CD4-positive, alpha-beta T cell (primary cell): ENCODE measurements at places on chromosomes 11 and 22. TPM values are rescaled to one million over a fixed set of nuclear protein-coding genes. Genes with fewer than 3 reads are reported as not detected.

TMPRSS5 gene
- 0.81 TPM for total RNA-seq

PATE2 gene
- not detected for total RNA-seq

USP2 gene
- 2.6 TPM for total RNA-seq

SPTBN2 gene
- not detected for total RNA-seq

JHY gene
- total RNA-seq, result 4.7 TPM

TPH1 gene
- 1.1 TPM for total RNA-seq

JAML gene
- 26.7 TPM for total RNA-seq

DNA sequence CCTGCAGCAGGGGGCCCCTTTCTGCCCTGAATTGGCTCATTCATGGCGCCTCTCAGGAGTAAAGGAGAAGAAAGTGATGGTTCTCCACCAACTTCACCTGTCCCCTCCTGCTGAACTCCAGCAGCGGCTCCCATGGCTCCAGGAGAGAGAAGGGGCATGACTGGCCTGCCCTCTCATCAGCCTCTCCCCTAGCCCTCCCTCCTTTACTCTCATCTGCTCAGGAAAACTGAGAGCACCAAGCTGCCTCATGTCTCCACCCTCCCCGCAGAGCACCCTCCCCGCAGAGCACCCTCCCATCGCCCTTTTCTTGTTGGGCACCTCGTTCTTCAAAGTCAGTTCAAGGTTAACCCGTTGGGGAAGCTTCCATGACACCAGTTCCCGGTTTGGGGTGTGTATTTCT is 82.1 kb upstream of the ATXN10 start:
- DNase-seq, result no peak
- no peak overlapping the region for H3K27ac ChIP-seq
- no peaks in the 10 kb centered on the region for H3K36me3 ChIP-seq
- H3K4me1 ChIP-seq, result no peaks in the 10 kb centered on the region
- H3K4me3 ChIP-seq, result no peak overlapping the region
- peaks cover 2% of the 10 kb centered on the region for H3K27me3 ChIP-seq

DNA sequence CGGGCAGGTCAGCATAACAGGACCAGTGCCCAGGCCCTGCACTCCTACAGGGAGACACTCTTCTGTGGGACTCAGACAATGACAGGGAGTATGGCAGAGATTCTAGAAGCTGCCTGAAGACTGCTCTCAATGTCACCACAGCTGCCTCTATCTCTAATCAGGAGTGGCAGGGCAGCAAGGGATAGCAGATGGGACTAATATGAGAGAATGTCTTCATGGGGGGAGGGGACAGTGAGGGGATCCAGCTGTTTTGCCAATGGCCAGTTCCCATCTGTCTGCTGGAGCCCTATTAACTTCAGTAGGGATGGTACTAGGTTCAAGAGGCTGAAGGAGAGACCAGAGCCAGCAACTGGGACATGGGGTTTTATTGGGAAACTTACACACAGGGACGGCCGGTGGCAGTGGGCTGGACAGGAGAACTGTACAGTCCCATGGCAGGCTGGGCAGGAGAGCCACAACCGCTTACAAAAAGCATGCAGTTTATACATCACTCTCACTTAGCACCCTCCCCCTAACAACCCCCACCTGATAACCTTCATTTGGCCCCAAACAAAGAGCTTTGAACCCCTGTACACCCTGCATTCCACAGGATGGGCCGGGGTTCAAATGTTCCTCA is 2.5 kb upstream of the CD82 start:
- H3K4me1 ChIP-seq, result peaks cover 50% of the 10 kb centered on the region
- H3K27ac ChIP-seq, result no peak overlapping the region

DNA sequence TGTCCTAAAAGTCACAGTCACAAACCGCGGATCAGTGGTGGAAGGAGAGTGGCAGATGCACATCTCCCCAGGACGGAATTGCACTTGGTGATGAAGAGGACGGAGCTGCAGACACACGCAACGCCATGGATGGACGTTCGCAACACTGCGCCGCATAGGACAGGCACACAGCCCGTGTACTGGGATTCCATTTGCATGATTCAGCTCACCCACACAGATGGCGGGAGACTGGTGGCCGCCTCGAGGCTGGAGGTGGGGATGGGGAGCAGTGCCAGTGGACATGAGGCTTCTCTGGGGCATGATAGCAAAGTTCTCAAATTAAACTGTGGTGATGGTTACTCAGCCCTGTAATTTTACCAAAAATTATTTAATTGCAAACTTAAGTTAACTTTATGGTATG is 37.4 kb downstream of the DUSP8 start:
- no peaks in the 10 kb centered on the region for H3K27me3 ChIP-seq
- H3K36me3 ChIP-seq, result peaks cover 45% of the 10 kb centered on the region
- H3K4me3 ChIP-seq, result no peak overlapping the region
- H3K4me1 ChIP-seq, result peaks cover 76% of the 10 kb centered on the region
- no peak overlapping the region for H3K27ac ChIP-seq
- DNase-seq, result no peak

GRCh38 chr22:33909075-33909458 is 11.2 kb downstream of the LARGE1 start:
- no peaks in the 10 kb centered on the region for H3K4me1 ChIP-seq
- no peak overlapping the region for H3K27ac ChIP-seq
- H3K27me3 ChIP-seq, result no peaks in the 10 kb centered on the region
- H3K36me3 ChIP-seq, result no peaks in the 10 kb centered on the region
- H3K4me3 ChIP-seq, result no peak overlapping the region

DNA sequence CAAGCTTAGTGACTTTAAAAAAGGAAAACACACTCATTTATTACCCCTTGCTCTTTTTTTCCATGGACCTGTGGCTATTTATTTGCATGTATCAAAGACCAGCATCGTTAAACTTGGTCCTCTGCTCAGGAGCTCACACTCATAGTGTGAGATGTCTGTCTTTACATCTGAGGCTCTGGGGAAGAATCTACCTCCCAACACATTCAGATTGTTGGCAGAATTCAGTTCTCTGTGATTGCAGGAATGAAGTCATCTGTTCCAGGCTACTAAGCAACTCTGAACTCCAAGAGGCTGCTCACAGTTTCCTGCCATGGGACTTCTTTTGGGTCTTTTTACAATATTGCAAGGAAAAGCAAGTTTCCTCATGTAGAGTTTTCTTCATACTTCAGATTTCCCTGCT is 138.8 kb downstream of the LRRC4C start:
- no peaks in the 10 kb centered on the region for H3K36me3 ChIP-seq
- H3K4me1 ChIP-seq, result no peaks in the 10 kb centered on the region
- no peak for DNase-seq
- no peak overlapping the region for H3K4me3 ChIP-seq
- no peak overlapping the region for H3K27ac ChIP-seq

DNA sequence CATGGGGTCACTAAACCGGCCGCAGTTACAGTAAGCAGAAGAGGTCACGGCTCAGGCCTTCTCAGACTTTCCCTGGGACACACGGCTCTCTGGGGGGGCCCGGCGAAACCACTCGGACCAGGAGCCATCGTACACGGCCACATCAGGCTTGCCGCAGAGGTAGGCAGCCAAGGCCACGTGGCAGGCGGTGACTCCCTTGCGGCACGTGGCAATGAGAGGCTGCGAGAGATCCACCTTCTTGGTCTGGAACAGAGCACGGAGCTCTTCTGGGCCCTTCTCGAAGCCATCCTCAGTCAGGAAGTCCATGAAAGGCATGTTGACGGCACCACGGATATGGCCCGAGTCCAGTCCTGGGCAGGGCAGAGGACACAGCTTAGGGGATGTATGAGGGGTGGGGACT is 8.3 kb downstream of the TST start:
- no peaks in the 10 kb centered on the region for H3K4me1 ChIP-seq
- no peak for DNase-seq
- H3K36me3 ChIP-seq, result no peaks in the 10 kb centered on the region

DNA sequence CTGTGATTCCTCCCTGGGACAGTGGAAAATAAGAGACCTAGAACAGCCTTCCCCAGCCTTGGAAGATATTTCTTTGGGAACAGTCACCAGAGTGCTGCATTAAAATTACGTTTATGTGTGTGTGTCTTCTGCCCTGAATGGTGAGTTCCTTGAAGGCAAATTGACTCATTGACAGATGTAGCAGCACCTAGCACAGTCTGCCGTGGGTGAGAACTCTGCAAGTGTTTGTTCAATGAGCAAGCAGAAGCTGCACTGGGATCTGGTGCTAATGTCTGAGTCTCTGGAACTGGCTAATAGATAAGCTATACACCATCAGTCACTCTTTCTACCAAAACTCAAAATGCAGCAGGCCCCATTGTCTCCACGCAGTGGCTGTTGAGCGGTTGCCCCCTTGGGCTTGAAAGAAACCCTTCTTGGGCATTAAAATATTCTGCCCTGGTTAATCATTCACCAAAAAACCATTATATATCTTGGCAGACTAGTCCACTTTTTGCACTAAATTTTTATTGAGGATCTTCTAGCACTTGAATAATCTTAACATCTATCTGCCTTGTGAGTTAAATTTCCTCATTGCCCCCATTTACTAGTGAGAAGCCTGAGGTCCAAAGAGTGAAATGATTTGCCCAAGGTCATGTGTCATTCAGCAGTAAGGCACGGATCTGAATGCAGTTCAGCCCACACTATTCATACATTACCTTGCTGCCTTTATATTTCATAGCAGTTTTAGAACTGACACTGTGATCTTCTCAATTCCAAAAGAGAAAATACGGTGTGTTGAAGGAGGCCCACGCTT is 87.8 kb upstream of the GALNT18 start:
- DNase-seq, result no peak
- H3K27me3 ChIP-seq, result no peaks in the 10 kb centered on the region
